Activated gamma-delta T cell (primary cell): ENCODE measurements at places on chromosomes 4 and X.

DNA sequence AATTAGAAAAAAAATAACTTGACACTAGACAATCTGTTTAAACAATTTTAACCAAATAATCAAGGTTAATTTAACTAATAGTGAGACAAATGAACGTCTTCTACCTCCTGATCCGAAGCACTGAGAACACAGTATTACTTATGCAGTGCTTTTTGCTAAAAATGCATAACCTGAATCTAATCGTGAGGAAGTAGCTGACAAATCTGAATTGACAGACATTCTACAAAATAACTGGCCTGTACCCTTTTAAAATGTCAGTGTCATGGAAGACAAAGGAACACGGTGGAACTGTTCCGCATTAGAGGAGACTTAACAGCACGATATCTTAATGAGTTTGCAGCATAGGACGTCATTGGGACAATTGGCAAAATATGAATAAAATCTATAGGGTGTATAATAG, 631.2 kb upstream of the ZFP42 start:
- no peak for DNase-seq

DNA sequence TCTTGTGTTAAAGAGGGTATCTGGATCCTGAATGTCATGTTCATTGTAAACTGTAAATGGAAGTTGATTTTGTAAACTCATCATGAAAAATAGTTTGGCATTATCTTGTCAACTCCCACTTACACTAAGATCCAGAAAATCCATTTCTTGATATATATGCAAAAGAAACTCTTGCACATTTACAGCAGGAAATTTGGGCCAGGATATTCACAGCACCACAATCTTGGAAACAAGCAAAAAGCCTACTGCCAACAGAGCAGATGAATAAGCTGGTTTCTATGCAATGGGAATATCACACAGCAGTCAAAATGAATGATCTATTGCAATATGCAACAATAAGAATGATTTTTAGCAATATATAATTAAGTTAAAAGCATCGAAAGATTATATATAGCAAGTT, 8.6 kb downstream of the GABRA4 start:
- no peak for DNase-seq

- DNase-seq, result peak; percentile 15
Observed at GRCh38 chrX:107713543-107714205, 61.9 kb downstream of the TSC22D3 start.

- no peak for DNase-seq
Observed at GRCh38 chrX:73577361-73577760, 14.4 kb downstream of the CHIC1 start.

DNA sequence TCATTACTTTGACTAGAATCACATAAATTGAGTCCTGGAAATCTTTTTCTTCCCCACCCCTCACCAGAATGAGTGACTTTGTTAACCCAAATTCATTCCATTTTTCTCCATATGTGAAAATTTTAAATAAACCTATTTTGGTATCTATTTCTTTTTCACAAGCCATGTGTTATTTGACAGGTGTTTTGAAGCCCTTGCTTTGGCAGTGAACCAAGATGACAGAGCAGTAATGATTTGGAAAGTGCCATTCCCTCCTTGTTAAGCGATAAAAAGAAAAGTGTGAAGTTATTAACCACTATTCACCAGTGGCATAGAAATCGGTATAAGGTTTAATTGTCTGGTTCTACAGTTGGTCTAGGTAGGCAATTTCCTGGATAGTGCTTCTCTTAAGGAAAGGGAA, 66.1 kb downstream of the POLA1 start:
- DNase-seq, result no peak

DNA sequence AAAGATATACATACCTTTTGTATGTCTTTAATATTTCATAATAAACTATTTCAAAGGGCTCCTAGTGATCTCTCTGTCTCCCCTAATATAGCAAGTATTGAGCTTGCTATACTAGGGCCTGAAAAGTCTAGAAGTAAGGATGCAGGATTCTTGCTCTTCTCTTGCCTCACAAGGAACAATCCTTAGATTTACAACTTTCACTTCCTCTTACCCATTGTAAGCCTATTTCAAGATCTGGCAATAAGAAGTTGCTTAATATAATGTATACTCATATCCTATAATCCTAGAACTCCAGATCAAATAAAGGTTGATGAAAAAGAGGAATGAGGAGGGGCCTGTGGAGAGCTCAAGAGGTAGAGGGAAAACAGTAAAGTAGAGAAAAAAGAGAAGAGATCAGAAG, 40.8 kb upstream of the CHRDL1 start:
- no peak for DNase-seq

GRCh38 chr4:173261052-173261451, 73.1 kb downstream of the HMGB2 start:
- DNase-seq, result no peak

DNA sequence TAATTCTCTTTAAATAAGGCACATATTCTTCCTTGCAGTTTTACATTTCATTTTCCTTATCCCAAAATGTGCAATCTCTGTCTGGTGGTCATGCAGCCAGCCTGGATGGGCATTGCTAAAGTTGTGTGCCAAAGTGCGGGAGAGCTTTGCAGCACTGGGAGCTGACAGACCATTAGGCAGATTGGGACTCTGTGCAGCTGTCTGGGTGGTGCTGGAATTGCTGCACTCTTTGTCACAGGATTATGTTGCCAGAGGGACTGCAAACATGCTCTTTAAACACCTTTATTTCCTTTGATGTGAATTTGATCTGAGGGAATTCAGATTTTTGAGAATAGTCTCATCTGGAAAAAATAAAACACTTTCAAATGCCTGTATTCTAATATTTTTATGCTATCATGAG, 956.2 kb upstream of the DIAPH2 start:
- no peak for DNase-seq

DNA sequence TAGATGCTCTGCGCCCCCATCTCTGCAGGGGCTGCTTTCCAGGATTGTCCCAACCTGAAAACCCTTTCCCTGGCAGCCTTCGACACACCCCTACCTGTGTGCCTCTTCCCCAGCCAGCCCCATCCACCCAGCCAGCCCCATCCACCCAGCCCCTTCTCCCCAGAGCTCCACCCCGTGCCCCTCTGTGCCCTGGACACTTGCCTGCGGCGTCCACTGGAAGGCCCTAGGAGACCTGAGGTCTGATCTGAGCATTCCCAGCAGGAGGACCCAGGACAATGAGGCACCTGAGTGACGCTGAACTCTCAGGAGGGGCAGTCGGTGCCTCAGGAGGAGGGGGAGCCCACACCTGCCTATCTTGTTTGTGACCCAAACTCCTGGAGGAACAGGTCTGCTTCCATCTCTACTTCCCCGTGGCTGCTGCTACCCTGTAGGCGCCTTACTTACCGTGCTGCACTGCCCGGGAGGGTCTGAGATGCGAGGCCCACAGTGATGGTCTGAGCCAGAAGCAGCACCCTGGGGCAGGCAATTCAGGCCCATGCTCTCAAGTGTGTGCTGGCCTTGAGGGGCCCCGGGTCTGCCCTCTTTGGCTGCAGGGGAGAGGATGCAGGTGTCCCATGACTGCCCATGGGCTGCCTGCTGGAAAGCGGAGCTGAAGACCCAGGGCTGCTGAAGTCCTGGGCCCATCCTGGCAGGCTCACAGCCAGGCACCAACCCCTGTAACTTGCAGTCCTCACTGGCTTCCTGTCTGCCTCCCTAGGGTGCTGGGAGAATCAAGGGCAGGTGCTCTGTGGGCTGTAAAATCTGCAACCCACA, 4.9 kb downstream of the LRPAP1 start:
- no peak for DNase-seq

GRCh38 chrX:104195489-104196084, 29.3 kb downstream of the FAM199X start:
- DNase-seq, result no peak

DNA sequence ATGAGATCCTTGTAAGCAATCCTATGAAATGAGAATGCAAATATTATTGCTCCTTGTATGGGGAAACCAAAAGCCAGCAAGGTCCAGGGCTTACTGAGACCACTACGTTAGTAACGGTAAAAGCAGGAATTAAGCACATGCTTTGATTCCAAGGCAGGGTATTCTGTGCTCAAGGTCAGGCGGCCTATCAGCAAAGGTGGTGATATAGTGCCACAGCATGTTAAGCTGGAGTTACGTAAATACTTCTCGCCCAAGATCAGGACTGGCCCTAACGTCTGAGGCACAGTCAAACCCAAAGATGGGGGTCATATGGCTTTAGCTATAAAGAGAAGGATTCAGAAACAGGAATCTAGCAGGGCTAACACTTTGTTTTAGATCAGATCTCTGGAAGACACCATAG, 27.6 kb downstream of the SLC10A7 start:
- no peak for DNase-seq

DNA sequence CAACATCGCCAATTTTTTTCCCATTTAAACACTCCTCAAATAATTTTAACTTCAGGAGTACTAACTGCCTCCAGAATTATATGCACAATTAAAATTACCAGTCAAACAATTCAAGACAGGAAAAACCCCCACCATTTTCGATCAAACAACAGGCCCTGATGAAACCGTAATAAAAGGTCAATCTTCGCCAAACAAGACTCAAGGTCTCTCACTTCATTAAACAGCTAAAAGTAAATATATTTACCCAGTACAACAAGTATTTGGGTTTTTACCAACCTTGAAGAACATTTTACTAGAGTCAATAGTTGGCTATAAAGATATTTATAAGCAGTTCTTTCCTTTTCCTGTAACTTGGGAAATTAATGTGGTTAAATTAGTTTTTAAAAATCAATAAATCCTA, 28.3 kb downstream of the RFC1 start:
- no peak for DNase-seq

DNA sequence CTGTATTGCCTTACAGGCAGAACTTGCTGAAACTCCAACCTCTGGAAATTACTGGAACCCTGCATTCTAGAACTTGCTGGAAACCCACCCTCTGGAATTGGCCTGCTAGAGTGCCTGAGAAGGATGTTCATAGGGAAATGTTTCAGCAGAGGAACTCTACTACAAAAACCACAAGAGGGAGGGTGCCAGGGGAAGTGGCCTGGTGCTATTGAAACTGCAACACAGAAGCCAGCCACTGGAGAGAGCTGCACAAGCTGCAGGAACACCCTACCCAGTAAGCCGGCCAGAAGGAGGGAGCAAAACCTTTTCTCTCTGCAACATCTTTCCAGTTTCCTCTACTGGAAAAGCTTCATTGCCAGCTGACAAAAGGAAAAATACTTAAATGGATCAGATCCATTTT, 2.5 kb upstream of the BRWD3 start:
- no peak for DNase-seq

DNA sequence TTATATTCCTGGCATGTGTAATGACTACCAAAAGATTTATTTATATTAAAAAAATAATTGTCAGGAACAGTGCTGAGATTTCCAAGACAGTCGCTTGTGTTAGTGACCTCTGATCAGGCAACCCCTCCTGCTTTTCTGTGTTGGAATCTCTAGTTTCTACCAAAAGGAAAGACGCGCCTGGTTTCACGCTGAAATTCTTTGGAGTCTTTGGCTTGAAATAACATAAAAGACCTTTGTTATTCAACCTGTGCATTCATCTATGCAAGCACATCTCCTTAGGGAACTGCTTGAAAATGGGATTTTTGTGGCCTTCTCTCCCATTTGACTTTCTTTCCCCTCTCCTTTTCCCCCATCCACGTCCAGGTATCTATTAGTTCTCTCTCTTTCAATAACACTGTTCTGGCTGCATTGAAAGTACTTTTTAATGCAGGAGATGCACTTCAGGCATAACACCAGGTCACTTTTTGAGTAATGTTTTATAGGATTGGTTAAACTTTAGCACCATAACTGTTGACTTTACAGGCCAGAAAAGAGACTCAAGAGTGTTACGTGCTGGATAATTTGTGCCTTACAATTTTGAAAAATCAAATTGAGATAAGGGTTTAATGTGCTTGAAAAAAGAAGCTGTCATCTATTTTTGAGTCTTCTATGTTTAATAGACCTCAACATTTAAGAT, 172.7 kb downstream of the GPAT3 start:
- DNase-seq, result no peak

- no peak for DNase-seq
Observed at GRCh38 chr4:171517883-171518282, 295.3 kb upstream of the GALNTL6 start.

DNA sequence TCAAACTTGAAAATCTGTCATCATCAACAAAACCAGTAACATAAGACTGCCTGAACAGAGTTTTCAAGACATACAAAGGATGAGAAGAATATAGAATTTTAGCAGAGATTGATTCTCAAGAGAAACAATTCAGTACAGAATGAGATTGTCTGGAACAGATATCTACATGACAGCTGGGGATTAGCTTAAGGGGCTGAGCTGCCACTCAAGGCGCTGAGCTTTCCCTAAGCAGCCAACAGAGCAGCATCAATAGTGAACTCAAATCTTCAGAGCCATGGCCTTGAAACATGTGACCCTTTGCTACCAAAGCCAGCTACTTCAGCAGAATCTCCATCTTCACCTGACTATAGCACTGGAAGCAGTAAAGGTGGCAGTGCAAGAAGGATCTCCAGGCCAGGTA, 24.3 kb upstream of the PCDH10 start:
- no peak for DNase-seq

- no peak for DNase-seq
Observed at GRCh38 chrX:96707804-96708203, 23.2 kb downstream of the DIAPH2 start.

DNA sequence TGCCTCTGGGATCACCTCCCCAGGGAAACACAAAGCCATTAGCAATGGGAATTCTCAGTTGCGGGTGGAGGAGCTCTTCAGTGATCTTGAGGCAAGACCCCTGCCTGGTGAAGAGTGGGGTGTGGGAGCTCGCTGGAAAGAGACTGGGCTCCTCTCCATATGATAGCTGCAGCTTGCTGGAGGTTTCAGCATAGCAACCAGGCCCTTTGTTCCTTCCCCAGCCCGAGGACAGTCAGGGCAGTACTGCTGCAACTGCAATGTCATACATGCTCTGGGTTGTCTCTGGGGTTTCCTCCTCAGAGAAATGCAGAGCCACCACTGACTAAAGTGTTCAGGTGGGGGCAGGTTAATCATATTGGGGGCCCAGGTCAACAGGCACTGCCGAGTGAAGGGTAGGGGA, 81.3 kb downstream of the ARHGAP24 start:
- DNase-seq, result no peak

DNA sequence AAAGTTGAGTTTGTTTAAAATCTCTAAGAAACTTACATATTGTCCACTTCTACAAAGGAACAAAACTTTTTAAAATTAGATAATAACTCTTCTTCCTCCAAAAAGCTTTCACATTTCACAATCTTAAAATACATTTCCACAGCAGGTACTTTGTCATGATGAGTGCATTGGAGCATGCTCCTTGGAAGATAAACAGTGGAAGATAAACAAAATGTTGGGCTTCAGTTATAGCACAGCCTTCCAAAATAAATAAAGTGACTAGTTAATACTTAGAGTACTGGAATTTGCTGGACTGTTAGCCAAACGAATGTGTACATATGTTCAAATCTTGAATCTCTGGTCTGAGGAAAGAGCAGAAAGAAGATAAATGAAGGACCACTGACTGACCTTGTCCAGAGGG, 54.9 kb upstream of the PDE5A start:
- no peak for DNase-seq

GRCh38 chr4:98692411-98692810, 34.0 kb upstream of the TSPAN5 start:
- DNase-seq, result no peak
